ENCODE measurements at places on chromosomes 4 and X.

- no peak for DNase-seq
Measured at GRCh38 chrX:27597508-27597907, 7.4 kb downstream of the DCAF8L2 start.

DNA sequence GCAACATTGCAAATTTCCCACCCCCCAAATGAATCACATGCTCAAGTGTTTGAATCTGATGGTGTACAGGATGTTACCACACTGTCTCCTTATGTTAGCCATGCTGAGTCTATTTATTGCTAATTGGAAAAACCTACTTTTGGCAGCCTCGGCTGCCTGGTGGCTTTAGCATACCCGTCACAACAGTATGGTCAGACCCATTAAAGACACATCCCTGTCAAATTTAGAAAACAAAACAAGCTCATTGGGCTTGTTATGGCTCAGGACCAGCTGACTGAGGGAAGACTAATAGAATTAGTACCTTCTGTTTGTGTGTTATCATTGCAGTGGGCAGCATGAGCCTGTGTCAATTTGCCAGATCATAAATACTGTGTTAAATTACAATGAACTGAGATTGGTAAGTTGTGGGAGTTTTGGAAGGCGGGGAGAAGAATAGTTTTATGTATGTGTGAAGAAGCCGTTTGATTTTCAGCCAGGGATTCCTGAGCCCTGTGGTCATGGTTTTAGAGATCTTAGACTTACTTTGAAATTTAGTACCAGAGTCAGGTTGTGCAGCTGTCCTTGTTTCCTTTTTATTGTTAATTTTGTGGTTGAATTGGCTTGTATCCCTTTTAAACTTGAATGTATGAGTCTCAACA, 66.8 kb downstream of the POLA1 start:
- no peak for DNase-seq

DNA sequence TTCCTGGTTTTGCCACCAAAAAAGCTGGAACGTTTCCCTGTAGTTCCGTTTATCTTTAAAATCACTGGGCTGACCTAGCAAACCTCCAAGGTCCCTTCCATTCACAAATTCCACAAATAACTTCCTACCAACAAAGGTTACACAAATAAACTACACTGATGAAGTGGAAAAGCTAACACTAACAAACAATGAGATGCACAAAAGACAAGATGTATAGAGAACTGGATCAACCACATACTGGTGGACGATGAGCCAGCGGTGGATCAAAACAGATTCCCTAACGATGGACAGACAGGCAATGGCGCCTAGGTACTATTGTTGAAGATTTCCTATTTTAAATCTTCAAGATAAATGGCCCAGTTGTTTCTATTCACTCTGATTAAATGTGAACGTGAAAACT, 15.5 kb downstream of the AFAP1 start:
- no peak for DNase-seq

GRCh38 chr4:82903737-82904136, 3.2 kb downstream of the THAP9 start:
- no peak for DNase-seq

GRCh38 chr4:18840481-18840880, 818.9 kb upstream of the LCORL start:
- DNase-seq = no peak

DNA sequence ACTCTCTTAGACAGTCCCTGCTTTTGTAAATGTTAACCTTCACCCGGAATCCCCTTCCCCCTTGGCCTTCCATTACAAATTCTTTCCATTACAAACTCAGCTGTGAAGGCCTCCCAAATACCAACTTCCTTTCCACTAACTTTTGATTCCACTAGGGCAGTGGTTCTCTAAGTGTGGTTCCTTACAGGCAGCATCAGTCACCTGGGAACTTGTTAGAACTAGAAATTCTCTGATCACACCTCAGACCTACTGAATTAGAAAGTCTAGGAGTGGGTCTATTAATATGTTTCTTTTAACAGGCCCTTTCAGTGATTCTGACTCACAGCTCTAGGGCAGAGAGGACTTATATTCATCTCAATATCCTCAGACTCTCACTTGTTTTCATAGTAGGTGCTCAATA, 19.0 kb upstream of the MRPL1 start:
- no peak for DNase-seq

DNA sequence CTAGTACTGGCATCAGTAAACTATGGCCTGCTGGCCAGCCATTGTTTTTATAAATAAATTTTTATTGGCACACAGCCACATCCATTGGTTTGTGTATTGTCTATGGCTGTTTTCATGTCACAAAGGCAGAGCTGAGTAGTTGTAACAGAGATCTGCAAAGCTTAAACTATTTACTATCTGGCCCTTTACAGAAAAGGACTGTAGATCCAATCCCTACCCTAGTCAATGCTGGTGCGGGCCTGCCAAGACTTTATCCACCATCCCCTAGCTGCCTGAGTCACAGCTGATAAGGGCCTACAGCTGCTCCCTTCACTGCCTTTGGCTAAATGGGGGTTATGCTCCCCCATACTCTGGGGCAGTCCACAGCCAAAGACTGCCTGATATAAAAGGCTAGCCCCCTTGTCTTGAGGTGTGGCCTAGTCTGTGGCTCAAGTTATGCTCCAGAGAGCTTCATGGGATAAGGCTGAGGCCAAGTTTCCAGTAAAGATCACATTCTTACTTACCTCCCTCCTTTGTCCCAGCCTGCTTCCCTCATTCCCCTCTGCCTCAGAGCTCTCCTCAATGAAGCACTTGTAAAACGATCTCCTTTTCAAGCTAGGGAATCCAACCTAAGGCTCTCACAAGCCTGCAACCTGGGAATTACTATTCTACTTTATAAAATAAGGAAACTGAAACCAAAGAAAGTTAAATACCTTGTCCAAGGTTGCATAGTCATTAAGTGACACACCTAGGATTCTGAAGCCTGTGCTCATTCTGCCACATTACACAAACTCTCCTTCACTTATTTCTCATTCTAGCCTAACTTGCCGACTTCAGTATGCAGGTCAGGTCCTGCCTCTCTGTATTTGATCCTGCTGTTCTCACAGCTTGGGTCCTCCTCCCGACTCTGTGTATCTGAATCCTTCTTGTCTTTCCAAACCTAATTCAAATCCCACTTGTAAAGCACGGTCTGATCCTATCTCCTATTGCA, 20.7 kb downstream of the ACE2 start:
- no peak for DNase-seq

DNA sequence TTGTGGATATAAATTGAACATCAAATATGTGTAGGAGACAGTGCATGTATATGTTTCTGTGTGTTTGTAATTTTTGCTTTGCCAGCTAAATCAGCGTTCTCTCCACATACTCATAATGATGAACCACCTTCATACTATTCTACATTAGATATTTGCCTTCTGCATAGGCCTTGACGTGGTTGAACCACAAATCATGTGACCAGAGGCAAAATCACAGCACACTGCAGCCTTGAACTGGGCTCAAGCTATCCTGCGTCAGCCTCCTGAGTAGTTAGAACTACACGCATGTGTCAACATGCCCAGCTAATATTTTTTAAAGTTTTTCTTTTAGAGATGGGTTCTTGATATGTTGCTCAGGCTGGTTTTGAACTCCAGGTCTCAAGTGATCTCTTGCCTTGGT, 9.5 kb downstream of the UBQLN2 start:
- no peak for DNase-seq

DNA sequence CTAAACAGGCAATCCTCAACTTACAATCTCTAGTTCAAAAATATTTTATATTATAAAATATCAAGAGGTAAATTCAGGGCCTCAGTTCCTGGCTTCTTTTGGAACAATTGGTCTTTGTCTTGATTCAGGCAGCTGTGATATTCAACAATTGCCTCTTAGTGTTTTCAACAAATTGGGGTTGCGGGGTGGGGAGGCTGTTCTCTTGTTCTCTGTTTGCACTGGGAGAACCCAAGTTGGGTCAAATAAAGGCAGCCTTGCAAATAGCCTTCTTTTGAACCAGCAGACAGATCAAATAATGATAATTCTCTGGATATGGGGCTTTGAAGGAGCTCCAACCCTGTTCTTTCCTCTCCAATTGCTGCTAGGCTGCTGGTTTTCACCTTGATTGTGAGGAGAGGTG, 142.5 kb downstream of the COL4A5 start:
- no peak for DNase-seq

DNA sequence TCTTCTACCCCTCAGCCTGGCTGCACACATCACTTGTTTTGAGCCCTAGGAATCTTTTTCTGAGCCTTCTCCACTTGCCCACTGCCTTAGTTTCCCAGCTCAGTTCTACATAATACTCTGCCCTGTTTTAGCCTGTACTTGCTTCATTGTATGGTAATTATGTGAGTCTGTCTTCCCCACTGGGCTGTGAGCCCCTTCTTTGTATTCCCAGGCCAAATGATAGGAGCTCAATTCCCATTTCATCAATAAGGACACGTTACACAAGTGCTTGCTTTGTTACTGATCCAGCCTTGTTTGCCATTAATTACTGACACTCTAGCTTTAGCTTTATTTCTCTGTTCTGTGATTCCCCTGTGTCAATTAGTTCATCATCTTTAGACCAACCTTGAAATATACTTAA, 28.1 kb downstream of the KIT start:
- no peak for DNase-seq

- peak; percentile 14 for DNase-seq
Measured at GRCh38 chrX:53768451-53768850, 81.9 kb upstream of the HUWE1 start.

DNA sequence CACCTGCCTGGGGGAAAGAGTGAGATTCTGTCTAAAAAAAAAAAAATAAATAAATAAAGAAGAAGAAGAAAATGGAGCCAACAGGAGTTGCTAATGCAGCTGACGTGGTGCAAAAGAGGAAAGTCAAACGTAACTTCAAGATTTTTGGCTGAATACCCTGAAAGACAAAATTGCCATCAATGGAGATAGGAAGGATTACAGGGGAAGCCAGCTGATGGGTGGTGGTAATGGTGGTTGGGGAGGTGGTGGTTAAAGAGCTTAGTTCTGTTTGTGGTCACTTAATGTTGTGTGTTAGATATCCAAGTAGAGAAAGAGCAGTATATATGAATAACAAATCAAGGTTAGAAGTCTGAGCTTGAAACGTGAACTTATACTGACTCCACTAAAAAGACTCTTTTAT, 225.4 kb downstream of the ARHGAP24 start:
- DNase-seq = no peak

- no peak for DNase-seq
Measured at GRCh38 chr4:142041788-142042187, 405.4 kb downstream of the IL15 start.

DNA sequence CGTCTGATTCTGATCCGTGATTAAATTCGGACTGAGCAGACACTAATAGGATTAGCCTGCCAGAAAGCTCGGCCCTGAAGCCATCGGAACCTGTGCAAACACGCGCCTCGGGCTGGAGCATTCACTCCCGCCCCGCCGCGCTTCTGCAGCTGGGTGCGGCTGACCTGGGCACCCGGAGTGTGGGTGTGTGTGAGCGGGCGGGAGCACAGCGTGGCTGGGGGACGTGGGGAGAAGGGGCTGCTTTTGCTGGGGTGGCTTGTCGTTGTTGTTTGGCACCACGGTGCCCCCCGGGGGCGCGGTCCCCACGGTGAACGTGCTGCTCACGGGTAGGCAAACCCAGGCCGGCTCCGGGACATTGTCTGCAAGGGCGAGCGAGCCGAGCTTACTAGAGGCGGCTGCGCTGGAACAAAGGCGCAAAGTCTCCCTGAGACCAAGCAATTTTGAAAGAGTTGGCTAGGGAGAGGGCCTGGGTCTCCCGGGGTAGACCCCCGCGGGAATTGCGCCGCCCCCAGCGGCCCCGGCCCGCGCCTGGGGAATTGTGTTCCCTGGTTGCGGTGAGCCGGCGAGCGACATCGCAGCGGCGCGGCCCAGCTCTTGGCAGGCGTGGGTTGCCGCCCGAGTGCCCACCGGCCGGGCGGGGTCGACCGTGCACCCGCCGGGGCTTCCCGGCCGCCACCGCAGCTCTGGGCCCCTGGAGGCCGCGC, 1.4 kb downstream of the MAMLD1 start:
- DNase-seq = peak; percentile 34

DNA sequence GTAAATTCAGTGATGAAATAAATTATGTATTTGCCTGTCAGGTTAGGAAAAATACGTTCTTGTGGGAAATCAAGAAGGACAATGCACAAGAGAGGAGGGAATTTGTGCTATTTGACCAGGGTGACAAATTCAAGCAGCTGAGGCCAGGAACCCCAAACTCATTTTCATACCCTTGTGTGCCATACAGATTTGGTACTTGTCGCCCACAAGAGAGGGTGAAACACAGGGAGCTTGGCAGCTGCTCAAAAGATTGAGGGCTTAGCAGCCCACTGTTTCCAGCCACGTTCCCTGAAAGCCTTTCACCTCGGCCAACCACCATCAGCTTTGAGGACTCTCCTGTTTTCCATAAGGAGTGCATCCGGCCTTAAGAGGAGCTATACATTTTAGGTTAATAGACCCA, 111.2 kb downstream of the COL25A1 start:
- no peak for DNase-seq

DNA sequence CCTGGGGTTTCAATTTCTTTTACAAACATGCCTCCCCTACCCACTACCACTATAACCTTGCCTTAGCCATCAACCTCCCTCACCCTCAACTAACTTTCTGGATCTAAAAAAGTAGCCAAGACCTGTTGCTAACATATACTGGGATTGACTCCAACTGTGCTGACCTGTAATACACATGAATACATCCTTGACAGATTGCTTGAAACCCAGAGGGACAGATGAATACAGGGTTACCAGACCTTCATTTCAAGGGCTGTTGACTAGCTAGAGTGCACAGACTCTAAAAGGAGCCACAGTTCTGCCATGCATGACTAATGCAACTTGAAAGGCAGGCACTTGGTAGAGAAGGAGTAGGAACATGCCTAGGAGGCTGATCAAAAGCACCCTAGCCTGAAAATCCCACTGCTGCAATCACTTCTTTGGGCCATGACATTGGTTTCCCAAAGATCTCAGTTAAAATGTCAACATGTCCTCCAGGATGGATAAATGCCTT, 121.0 kb downstream of the PCDH19 start:
- DNase-seq = no peak

DNA sequence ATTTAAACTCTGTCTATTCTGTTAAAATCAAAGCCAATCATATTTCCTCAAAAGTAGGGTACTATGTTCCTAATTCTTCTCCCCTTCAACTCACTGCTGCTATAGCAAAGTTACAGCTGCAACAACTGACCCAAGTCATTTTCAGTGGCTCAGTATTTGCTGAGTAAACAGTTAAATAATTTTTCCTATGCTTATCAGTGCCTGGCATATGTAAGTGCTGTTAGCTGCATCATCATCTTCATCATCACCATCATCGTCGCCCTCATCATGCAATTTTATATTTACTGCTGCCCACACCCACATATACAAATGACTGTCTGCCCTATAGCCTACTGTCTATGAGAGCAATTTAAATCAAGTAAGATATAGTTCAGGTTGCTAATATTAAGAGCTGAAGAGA, 21.9 kb downstream of the COQ2 start:
- no peak for DNase-seq

GRCh38 chr4:7744142-7744804, 195.4 kb downstream of the AFAP1 start:
- no peak for DNase-seq

- DNase-seq = no peak
Measured at GRCh38 chr4:81380437-81380836, 91.3 kb downstream of the RASGEF1B start.

DNA sequence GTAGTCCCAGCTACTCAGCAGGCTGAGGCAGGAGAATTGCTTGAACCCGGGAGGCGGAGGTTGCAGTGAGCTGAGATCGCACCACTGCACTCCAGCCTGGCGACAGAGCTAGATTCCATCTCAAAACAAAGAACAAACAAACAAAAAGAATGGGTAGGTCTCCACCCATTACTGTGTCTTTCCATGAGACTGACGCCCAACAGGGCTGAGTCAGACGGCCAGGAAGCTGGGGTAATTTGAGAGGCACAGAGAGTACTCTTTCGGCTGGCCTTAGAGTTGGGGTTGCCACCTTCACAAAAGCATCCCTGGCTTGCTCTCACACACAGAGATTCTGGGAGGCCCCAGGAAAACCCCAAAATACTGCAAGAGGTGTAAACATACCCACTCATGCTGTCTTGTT, 72.0 kb upstream of the DHRSX start:
- DNase-seq = no peak
